Peyer's patch (tissue), 4 donors: ENCODE measurements at places on chromosomes 13 and 19. TPM values are rescaled to one million over a fixed set of nuclear protein-coding genes. Genes with fewer than 3 reads are reported as not detected.

- DNase-seq: no peak
Observed at GRCh38 chr13:103291798-103292572, 225.8 kb upstream of the SLC10A2 start.

DNA sequence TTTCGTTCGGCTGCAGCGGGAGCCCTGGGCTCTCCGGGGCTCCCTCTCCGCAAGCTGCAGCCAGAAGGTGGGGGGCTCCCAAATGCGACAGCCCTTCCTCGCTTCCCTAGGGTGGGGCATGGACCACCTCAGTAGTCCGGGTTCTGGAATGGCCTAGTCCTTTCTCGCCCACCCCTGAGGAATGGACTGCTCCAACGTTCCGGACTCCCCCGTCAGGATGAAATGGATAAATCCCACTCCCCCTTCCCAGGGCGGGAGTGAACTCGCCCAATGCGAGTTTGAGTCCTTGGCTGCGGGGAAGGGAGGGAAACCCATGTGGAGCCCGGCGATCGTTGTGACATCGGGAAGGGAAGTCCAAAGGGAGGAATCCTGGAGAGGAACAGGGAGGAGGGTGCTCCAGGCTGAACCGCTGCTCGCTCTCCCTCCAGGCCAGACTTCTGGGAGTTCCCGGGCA is 5.5 kb downstream of the HRC start:
- peak; percentile 67 for DNase-seq

DNA sequence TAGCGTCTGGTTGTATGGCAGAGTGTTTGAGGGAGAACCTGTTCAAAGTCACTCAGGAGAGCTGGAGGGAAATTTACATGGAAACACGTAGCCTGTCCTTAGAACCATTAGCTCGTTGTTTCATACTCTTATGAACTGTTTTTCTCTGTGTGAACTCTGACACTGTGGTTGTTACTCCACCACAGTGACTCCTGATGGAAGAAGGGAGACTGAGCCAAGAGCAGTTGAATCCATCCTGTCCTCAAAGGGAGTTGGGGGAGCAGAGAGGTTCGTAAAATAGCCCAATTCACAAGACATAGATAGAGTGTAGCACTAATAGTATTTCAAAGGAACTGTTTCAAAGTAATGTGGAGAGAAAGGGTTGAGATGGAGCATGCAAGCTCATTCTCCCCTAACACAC is 964.8 kb downstream of the PCDH9 start:
- DNase-seq: no peak

DNA sequence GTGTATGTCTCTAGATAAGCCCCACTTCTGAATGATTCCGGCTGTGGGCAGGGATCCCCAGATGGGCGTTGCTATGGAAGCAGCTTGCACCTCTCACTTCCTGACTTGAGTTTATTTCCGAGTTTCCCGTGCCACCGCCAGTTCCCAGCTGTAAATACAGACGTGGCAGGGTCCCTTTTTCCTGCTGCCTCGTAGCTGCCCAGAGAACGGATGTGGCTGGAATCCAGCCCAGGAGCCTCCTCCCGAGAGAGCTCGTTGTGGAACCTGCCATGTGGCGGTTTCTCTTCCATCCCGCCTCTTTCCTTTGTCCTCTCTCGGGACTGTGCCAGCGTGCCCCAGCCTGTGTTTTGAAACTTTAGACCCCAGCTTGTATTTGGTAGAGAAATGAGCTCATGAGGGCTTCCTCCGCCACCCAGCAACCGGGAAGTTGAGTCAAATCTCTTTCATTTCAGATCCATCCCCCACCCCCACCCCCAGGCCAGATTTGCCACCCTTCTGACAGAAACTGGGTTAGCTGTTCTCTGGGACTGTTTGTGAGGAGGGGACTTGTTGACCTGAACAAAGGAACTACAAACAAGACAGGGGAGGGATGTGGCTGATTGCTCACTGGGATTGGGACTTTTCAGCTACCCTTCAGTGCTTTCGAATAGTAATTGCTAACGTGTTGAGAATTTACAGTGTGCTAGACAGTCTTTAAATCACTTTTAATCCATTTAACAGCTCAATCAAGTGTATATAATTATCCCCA is 96.6 kb downstream of the SIPA1L3 start:
- DNase-seq: peak; percentile 50

DNA sequence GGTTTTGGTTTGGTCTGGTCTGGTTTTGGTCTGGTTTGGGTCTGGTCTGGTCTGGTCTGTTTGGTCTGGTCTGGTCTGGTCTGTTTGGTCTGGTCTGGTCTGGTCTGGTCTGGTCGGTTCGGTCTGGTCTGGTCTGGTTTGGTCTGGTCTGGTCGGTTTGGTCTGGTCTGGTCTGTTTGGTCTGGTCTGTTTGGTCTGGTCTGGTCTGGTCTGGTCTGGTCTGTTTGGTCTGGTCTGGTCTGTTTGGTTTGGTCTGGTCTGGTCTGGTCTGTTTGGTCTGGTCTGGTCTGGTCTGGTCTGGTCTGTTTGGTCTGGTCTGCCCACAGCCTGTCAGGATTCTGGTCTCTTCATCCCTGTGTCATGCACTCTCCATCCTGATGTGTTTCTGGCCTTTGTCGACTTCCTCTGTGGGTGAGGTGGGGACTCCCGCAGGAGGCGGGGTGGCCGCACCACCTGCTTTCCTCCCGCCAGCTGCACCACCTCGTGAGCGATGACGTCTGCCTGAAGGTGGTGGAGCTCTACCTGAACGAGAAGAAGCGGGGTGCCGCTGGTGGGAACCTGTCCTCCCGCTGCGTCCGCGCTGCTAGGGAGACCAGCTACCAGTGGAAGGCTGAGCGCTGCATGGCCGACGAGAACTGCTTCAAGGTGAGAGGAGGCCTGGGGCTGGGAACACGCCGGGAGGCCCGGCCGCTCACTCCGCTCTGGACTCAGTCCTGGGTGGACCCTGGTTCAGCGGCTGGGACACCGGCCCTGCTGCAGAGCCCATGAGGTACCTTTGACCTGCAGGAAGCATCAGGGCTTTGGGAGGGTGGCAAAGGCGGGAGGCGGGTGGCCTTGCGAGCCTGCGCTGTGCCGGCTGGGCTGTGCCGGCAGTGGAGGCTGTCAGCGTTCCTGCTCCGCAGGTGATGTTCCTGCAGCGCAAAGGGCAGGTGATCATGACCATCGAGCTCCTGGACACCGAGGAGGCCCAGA is 12.9 kb upstream of the F2RL3 start:
- DNase-seq: no peak

GRCh38 chr19:14139944-14140343 is 3.6 kb upstream of the ASF1B start:
- no peak for DNase-seq

DNA sequence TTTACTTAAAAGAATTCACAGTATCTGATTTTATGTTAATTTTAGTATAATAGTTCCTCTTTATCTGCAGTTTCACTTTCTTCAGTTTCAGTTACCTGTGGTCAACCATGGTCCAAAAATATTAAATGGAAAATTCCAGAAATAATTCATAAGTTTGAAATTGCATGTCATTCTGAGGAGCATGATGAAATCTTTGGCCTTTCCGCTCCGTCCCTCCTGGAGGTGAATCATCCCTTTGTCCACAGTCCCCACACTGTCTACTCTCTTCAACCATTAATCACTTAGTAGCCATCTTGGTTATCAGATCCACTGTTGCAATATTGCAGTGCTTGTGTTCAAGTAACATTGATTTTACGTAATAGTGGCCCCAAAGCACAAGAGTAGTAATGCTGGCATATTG is 26.9 kb downstream of the SLITRK6 start:
- DNase-seq: no peak

DNA sequence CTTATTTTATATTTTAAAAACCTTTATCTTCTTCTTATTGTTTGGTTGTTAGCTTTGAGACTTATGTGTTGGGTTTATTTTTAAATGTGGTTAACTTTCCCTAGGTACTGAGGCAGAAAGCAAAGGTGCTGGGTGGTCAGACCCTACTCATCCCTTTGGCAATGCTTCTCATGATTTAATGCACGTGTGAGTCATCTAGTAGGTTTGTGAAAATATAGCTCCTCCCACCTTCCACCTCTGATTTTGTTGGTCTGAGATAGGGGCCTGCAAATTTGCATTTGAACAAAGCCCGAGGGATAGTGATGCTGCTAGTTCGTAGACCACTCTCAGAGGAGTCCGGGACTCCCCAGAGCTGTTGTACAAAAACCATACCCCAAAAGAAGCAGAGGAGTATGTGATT is 771.3 kb upstream of the ARGLU1 start:
- no peak for DNase-seq

DNA sequence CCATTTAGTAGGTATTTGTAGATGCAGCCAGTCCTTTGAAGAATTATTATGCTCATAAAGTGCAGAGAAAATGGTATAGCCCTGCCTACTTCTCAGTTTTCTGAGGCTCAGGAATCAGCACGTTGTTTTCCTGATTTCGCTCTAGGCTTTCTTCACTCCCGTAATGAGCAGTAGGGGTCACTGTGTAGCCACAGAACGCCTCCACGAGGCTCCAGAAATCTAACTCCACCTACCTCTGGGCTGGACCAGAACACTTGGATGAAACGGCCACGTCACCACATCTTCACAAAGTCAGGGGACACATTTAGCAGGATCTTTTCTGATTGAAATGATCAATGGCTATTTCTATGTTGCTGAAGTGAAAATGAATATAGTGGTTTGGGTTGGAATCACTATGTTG is 49.8 kb upstream of the GTF3A start:
- DNase-seq: no peak

CALR3 gene
- total RNA-seq: not detected

CEACAM5 gene
- total RNA-seq: 113 TPM

RNF225 gene
- total RNA-seq: not detected

CCDC122 gene
- total RNA-seq: 3.5 TPM
